WTC11 (cell line): ENCODE measurements at places on chromosomes 2 and 18.

DNA sequence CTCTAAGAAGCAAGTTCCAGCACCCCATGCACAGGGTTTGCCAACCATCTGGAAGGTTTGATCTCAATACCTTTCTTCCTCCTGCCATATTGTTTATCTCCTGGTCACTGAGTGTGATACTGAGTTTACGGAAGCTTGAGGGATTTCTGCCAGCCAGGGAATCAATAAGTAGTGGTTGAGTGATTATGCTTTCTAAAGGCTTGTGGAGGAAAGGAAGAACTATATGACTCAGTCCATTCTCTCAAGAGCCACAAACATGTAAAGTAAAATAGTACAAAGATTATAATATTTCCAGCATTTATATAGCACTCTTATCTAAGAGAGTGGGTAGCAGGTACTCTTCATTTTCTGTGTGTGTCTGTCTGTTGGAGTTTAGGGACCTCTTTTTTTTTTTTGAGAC lies 49.2 kb downstream of the SLC4A3 start:
- DNase-seq, result no peak

DNA sequence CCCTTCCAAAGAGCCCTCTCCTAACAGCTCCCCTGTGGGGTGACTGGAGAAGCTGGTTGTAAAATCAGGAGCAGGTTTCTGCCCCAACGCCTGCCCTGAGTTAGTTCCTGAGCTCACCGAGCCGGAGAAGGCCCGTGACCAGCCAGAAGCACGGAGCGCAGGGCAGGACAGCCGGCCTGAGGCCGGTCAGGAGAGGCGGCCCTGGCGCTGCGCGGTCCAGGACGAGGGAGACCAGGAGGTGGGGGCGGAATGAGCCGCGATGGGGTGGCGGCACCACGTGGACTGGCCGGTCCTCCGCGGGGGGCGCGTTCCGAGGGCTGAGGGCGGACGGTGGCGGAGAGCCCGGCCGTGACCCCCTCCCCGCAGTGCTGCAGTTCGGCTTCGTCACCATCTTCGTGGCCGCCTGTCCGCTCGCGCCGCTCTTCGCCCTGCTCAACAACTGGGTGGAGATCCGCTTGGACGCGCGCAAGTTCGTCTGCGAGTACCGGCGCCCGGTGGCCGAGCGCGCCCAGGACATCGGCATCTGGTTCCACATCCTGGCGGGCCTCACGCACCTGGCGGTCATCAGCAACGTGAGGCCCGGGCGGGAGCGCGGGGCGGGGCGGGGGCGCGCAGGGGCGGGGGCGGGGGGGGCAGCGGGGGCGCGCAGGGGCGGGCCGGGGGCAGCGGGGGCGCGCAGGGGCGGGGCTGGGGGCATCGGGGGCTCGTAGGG lies 29.0 kb downstream of the ANO7 start:
- DNase-seq, result peak; percentile 74

DNA sequence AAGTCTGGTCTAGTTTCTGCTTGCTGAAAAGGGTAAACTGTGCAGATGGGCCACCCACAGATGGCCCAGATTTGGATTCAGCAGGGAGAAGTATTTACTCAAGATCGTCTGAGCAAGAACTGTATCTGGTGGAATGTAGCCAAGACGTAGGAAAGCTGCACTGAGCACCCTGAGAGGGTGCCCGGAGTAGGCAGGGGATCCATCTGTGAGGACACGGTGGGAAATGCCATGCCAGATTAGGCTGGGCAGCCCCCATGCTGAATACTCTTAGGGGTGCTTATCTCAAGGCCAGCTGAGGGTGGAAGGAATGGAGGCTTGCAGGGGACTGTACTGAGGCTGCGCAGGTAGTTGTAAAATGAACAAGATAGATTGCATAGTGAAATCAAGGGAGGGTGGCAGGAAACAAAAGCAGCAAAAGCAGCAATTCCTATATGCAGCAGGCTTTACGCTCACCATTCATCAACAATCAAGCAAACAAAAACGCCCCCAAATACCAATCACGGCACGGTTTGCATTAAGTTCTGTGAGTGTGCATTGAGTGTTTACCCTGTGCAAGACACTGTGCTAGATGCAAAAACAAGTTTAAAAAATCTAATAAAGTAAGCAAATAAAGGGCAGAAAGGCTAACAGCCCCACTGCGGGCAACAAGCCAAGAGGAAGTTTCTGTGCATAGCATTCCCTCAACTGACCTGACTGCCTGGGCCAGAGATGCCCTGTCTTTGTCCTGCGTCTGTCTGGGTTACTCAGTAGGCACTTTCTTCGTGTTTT lies 32.2 kb upstream of the LPIN2 start:
- no peak for DNase-seq

DNA sequence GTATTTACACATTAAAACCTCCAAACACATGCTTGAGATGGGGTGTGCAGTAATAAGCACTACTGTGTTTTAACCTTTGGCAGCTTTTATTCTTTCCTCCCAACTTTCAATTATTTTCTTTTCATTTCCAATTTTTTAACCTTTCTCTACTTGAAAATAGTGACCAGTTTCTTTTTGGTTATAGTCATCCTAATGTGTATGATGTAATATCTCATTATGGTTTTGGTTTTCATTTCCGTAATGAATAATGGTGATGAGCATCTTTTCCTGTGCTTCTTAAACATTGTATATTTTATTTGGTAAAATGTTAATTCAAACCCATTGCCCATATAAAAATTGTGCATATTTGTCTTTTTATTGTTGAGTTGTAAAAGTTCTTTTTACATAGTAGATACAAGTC lies 103.5 kb downstream of the BMPR2 start:
- no peak for DNase-seq

DNA sequence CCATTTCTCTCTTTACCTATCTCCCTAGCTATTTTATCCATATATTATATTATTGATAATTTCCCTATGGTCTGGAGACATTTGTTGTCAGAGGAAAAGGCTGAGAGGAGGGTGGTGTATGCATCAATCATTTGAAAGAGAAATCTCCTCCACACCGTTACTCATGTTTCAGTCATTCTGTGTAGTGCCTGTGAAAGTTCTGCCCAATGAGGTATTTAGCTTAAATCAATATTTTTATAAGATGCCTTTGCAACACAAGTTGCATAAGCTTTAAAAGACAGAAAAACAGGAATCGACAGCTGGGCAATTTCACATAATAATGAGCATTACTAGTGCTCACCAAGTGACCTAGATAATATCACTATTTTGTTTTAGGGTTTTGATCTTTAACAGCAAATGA lies 363.7 kb upstream of the FSIP2 start:
- DNase-seq, result no peak

DNA sequence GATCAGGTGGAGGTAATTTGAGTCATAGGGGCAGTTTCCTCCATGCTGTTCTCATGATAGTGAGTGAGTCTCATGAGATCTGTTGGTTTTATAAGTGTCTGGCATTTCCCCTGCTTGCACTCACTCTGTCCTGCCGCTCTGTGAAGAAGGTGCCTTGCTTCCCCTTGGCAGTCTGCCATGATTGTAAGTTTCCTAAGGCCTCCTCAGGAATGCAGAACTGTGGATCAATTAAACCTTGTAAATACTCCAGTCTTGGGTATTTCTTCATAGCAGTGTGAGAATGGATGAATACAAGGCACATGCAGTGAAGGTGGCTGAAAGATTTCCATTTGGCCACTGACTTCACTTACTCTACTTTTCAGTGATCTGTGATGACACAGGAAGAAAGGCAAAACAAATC lies 133.7 kb downstream of the SH3BP4 start:
- no peak for DNase-seq

DNA sequence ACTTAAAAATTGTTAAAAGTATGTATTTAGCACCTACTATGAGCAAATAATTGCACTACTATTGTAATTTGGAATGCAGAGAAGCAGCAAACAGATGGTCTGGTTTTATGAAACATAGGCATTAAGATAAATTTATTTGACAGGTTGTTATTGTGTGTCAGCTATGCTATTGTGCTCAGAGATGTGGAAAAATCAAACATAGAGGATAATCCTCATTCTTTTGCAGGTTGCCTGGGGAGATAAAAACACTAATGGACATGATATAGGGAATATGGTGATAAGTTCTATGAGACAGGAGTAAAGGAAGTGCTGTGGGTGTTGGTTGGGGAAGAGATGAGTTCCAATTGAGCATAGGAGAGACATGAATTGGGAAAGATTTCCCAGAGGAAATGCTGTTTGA lies 71.3 kb downstream of the PPP1R1C start:
- DNase-seq, result no peak

GRCh38 chr2:33560017-33560416 lies 39.1 kb downstream of the FAM98A start:
- DNase-seq, result no peak

DNA sequence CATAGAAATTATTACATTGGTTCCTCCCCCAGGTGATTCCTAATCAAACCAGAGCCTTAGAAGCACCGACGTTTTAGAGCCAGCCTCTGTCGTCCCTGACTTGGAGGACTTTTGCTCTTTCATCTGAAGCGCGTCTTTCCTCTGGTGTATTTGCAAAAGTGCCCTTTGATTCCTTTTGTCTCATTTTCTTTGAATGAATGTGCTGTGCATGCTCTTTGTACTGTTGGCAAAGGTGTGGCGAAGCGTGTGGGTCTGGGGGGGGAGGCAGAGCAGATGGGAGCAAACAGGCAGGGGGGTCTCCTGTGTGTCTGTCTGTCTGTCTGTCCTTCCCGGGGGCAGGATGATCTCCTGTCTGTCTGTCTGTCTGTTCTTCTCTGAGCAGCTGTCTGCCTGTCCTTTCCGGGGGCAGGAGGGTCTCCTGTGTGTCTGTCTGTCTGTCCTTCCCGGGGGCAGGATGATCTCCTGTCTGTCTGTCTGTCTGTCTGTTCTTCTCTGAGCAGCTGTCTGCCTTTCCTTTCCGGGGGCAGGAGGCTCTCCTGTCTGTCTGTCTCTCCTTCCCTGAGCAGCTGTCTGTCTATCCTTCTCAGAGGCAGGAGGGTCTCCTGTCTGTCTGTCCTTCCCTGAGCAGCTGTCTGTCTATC lies 205.5 kb upstream of the MYT1L start:
- DNase-seq, result no peak

DNA sequence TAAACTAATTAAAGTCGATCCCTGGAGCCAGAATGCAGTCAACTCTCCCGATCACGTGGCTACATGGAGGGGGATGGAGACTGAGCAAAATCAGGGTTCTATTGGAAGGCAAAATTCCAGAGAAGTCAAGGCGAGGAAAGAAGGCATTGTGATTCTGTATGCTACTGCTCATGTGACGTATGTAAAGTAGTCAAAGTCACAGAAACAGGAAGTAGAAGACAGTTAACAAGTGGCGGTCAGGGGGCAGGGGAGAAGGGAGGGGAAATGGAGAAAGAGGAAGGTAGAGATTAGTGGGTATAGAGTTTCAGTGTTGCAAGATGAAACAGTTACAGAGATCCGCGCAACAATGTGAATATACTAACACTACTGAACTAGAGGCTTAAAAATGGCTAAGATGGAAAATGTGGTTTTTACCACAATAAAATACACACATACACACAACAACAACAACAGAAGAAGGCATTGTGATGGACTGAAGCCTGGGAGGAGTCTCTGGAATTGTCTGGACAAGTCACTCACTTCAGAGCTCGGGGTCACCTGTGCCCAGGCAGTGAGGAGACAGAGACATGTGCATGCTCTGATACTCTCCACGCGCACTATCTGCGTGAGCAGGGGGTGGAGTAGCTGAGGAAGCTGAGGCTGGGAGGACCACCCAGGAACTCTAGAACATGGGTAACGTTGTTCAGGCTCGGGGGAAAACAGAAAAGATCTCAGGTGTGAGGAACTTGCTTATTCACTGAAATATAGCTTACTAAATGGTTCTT lies 89.9 kb upstream of the CDCA7 start:
- no peak for DNase-seq

- DNase-seq, result peak; percentile 8
Observed at GRCh38 chr2:1512321-1513289, 99.3 kb downstream of the TPO start.

DNA sequence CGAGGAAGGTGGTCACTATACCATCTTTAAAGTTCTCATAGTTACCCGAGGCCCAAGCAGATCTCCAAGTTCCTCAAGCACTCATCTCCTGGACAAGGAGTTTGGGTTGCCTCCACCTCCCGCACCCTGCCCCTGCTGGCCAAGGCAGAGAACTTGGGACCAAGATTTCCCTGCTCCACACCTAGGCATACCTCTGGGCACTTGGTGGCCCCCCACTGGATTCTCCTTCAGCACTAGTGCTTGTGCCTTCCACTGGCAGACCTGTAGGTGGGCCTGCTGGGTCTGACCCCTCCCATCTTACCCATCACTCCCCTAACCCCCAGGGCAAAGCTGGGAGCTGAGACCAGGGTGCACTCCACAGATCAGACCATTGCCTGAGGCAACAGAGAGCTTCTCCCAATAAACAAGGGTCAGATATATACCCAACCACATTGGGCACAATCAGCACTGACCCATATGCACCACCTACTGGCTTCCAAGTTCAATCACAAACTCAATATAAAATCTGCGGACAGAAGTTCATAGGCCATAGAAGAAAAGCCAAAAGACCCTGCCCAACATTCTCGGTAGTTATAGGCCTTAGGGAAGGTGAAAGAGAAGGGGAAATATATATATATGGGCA lies 244.2 kb downstream of the EXOC6B start:
- peak; percentile 45 for DNase-seq

DNA sequence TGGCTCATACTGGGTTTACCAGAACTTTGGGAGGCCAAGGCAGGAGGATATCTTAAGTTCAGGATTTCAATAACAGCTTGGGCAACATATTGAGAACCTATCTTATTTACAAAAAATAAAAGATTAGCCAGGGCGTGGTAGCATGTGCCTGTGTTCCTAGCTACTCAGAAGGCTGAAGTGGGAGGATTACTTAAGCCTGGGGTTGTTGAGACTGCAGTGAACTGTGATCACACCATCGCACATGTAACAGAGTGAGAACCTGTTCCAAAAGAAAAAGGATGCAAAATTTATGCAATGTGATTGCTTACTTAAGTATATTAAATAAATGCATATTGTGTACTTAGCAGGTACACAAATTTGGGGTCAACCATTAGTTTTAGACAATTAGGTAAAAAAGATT lies 768.9 kb upstream of the CDH7 start:
- DNase-seq, result no peak

DNA sequence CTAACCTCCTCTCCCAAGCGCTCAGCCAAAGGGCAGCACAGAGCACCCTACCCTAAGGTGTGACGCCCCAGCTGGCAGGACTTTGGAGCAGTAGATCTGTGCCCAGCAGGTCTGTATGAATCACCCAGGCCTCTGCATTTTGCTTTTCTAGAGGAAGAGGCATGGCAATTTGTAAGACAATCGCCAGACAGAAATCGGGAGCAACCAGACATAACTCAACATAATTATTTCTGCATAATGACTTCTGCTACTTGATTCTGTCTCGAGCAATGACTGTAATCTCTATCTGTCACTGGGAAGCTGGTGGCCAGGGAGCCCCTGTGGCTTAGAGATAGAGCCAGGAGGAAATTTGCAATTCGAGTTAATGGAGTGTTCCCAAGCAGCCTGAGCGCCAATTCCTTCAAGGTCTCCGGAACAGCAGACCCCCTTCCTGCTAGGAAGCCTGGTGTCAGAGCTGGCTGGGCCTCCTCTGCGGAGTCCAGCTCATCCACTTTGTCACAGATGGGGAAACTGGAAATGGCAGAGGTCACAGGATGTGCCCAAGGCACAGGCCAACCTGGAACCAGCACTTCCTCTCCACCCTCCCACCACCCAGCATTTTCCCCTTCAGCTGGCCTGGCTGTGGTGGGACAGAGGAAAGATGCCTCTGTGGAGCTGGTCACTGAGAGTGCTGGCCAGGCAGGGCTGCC lies 55.0 kb downstream of the ODC1 start:
- no peak for DNase-seq

GRCh38 chr2:2114707-2115245 lies 216.3 kb downstream of the MYT1L start:
- no peak for DNase-seq

- DNase-seq, result peak; percentile 76
Observed at GRCh38 chr2:84855731-84856130, 25.2 kb downstream of the TRABD2A start.
